ENCODE measurements at places on chromosomes 16 and 17.

DNA sequence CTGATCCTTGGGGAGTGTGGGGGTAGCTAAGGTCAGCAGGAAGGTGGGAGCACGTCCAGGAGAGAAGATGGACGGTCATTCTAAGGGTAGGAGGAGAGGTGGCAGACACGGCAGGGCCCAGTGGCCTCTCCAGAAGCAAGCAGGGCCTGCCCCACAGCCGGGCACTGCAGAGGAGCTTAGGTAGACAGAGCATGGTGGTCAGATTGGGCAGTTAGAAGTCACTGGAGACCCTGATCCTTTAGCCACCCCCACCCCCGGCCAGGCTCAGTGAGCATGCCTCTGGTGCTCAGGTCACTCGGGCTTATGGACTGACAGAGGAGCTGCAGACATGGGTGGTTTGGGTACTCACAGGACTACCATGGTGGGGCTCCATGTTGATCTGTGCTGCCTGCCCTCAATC, 26.3 kb downstream of the NLRP1 start:
- DNase-seq, result no peak

DNA sequence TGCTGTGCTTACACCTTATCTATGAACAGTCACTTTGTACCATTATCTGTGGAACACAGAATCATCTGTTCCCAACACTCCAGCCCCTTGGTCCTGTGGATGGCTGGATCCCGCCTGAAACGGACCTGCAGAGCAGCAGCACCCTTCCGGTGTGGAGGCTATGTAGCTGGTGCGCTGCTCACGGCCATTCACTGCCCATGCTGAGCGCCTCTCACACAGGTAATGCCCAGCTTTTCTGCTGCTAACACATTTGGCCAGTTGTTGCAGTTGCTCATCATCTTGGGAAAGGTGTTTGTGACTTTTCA, 11.4 kb upstream of the PLK1 start:
- DNase-seq, result no peak

GRCh38 chr16:86982912-86983311, 334.3 kb downstream of the C16orf95 start:
- no peak for DNase-seq

DNA sequence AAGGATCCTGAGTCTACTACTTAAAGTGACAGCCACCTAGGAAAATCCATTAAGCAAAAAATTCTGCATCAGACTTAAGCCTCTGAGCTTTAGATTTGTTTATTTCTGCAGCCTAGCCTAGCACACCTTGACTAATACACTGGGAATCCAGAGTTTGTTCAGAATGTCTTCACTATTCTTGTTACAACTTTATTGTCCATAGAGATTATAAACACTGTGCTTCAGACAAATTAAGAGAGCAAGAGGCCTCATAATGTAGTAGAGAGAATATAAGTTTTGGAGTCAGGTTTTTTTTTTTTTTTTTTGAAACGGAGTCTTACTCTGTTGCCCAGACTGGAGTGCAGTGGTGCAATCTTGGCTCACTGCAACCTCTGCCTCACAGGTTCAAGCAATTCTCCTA, 8.9 kb upstream of the THUMPD1 start:
- DNase-seq, result no peak

- DNase-seq, result no peak
Measured at GRCh38 chr16:56357765-56358322, 67.5 kb downstream of the AMFR start.

- no peak for DNase-seq
Measured at GRCh38 chr17:81741594-81742452, 29.7 kb downstream of the SLC25A10 start.

- DNase-seq, result no peak
Measured at GRCh38 chr17:42531455-42532354, 4.3 kb upstream of the NAGLU start.

DNA sequence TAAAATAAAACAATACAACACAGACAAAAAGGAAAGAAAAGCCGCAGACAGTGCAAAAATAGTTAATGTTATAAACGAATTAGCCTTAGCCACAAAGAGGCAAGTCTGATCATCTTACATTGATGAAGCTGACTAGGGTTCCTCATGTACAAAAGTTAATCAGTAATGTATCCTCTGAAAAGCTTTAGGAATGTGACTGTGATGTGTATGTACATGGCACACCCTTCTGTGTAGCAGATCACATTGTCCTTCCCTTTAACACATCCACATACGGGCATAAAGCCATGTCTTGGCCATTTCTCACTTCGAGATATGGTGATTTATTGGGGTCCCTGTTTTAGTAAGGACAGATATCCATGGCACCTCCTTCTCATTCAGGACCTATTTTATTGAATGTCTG, 1327.5 kb upstream of the CDH8 start:
- DNase-seq, result no peak

DNA sequence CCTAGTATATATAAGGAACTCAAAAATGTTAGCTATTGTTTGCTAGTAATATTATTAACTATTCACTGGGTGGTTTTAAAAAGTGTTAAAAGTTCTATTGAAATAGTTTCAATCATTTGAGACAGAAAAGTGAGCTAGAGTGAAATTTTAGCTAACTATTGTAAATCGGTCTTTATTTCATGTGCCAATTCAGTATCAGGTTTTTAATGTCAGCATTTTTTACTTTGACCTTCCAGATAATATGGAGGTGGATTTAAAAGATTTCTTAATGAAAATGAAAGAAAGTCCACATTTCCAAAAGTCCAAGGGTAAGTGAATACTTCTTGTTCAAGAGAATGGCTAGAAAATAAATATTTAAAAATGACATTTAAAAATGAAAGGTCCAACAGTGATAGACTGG, 90.9 kb downstream of the EFCAB13 start:
- no peak for DNase-seq

DNA sequence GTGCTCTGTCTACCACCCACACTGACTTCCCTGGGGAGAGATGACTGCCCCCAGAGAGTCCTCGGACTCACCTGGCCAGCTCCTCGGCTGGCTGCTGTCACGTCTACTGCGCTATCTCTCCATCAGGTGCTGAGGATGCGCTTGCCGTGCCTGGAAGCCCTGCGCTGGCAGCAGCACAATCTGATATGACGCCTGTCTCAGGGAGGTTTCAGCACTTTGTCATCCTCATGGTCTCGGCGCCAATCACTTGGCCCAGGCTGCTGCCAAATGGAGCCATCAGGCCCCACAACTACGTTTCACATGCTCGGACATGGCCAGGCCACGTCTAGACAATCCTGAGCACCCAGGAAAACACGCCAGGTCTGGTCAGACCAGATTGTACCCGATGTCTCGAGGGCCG, 46.7 kb downstream of the FOXL1 start:
- DNase-seq, result no peak

- DNase-seq, result no peak
Measured at GRCh38 chr17:2683912-2684311, 27.7 kb downstream of the CLUH start.

DNA sequence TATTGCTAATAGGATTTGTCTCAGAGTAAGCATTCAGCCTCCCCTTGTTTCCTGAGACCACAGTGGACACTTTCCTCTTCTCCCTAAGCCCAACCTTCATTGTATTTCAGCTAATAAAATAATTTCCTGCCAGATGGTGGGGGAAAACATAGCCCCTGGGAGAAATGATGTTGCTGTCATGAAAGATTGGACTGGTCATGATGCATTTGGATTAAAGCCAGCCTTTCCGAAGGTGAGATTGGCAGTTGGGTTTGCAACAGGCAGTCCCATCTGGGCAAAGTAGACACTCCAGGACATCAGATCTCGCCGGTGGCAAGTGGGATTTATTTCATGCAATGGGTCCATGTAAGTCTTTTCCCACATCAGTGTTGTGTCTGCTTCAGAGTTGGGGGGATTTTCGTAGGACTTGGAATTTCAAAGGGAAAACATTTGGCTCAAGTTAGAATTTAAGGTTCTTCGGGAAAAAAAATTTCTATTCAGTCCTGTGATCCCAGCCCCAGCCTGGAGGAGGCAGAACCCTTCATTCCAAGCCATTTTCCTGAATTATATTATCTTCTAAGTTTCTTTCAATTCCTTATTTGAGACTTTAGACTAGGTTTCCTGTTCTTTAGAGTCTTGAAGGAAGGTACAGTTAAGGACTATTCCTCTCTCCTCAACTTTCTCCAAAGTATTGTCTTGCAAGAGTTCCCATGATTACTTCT, 391.7 kb downstream of the XYLT1 start:
- DNase-seq, result no peak
